ENCODE measurements at places on chromosomes 3 and 15. TPM values are rescaled to one million over a fixed set of nuclear protein-coding genes. Genes with fewer than 3 reads are reported as not detected.

DNA sequence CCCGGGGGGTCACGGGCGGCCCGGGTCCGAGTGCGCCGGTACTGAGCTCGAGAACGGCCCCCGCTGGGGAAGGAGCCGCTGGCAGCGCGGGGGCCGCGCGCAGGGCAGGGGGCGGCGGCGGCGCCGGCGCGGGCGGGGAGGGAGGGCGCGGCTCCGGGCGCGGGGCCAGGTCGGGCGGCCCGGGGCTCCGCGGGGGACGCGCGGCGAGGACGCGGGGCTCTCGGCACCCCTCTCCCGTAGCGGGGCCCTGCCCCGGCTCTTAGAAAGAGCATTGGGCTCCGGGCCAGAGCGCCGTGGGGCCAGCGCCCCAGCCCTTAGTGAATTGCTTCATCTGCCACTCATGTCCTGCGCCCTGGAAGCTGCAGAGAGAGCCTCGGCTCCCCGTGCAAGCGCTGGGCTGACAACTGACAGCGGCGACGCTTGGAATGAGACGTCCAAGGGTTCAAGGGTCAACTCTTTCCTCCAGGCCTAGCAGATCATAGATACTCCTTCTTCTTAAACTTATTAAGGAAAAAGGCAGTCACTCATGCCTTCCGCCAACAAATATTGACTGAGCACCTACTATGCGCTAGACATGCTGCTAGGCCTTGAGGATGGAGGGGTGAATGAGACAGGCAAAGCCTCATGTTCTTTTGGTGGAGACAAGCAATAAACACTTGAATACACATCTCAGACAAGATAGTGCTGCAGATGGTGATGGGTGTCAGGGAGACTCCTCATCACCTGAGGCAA is 140.8 kb downstream of the SMAD6 start:
- DNase-seq: peak; percentile 72

GRCh38 chr3:147298511-147298982 is 107.8 kb downstream of the ZIC4 start:
- DNase-seq: peak; percentile 91

DNA sequence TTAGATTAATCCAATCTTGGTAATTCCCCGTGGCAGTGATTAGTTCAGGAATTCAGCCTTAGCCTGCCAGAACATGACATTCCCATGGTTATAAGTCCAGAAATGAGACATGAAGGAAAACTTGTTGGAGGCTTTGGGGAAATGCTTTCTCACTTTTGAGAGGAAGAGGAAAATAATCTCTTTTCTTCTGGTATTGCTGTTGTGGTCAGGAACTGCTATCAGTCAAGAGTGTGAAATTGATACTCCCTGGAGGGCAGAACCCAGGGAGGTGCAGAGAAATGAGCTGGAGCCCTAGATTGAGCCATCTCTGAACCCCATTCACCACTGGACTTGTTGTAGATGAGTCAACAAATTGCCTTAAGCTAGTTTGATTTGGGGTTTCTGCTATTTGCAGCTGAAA is 38.6 kb upstream of the APH1B start:
- DNase-seq: no peak

DNA sequence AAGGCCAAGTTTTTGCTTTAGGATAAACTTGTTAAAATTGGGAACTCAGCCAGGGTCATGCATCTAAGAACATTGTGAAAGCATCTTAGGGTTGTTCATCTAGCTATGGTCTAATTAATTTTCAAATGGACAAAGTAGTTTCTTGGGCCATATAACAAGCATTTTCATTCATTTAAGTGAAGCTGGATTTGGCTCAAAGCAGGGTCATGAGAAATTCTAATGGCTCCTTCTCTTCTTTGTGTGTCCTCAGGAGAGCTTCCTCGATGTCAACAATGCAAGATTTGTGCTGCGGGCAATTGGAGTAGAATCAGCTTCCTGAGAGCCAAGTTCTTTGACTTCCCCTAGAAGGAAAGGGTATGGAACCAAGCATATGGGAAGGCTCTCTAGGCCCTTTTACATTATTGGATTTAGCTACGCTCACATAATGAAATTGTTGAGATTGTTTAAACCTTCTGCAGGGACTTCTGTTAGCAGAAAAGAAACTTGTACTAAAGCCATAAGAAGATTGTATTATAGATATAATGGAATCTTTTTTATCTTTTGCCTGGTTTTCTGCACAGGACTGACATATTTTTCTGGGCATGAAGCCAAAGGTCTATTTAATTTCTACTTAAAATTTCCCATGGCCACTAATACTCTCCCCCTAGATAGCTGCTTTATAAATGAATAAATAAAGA is 1.8 kb upstream of the SAMMSON start:
- DNase-seq: peak; percentile 18

Gene PLCB2
- under 0.01 TPM for total RNA-seq

GRCh38 chr3:63135367-63135766 is 142.7 kb upstream of the SYNPR start:
- no peak for DNase-seq

GRCh38 chr3:109131276-109131675 is 5.2 kb upstream of the C3orf85 start:
- DNase-seq: no peak

Gene ZNF774
- 0.79 TPM for total RNA-seq

- DNase-seq: no peak
Measured at GRCh38 chr15:25436707-25437106, 2.1 kb downstream of the UBE3A start.

- DNase-seq: peak; percentile 31
Measured at GRCh38 chr3:196694202-196694638, 17.8 kb downstream of the CEP19 start.

Gene MYO5A
- total RNA-seq: 21.2 TPM

Gene SPINT1
- 0.65 TPM for total RNA-seq

GRCh38 chr3:50201573-50202315 is 3.3 kb upstream of the SLC38A3 start:
- DNase-seq: no peak

All from lung microvascular endothelial cell (primary cell).